GM13976 (cell line): ENCODE measurements at places on chromosomes 16 and 17.

- no peak for DNase-seq
Measured at GRCh38 chr17:62678214-62678919, 50.9 kb downstream of the MRC2 start.

DNA sequence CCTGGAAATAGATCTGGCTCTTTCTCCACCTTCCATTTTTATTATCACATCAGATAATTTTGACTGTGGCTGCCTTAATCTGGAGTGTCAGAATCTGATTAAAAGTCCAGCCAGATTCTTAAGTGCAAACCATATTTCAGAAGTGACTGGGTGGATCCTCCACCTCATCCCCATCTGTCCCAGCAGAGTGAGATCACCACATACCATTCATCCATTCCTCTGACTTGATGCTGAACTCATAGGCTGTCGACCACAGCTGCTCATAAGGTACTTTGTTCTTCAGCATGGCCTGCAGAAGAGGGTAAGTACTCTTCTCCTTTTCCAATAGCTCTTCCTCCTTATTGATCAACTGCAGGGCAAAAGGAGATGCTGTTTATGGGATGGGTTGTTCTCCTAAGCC is 53.5 kb downstream of the DNAH3 start:
- DNase-seq: no peak

- DNase-seq: no peak
Measured at GRCh38 chr17:67076290-67076689, 31.9 kb downstream of the CACNG1 start.

GRCh38 chr17:10112962-10113361 is 85.4 kb downstream of the GAS7 start:
- DNase-seq: no peak

GRCh38 chr17:52160136-52160567 is 1.6 kb upstream of the CA10 start:
- no peak for DNase-seq

DNA sequence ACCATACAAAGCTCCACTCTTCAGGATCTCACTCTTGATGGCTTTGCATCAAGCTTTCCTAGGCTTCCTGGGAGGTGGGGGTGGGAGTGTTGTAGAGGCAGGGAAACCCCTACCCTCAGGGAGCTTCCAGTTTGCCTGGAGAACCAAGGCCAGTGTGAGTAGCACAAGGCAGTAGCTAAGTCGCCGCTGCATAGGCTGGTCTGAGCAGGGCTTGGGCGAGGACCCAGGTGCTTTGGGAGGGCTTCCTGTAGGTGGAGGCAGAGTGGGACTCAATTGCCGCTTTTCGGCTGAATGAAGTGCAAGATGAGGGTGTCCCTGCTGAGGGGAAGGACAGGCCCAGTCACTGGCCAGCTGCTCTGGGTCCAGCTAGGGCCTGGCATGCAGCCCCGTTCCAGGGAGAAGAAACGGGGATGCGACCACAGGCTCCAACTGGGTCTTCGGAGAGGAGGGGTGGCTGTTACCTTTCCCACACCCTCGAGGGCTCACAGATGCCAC is 3.9 kb downstream of the CD79B start:
- no peak for DNase-seq

- no peak for DNase-seq
Measured at GRCh38 chr17:77399319-77399957, 258.7 kb downstream of the SEC14L1 start.

DNA sequence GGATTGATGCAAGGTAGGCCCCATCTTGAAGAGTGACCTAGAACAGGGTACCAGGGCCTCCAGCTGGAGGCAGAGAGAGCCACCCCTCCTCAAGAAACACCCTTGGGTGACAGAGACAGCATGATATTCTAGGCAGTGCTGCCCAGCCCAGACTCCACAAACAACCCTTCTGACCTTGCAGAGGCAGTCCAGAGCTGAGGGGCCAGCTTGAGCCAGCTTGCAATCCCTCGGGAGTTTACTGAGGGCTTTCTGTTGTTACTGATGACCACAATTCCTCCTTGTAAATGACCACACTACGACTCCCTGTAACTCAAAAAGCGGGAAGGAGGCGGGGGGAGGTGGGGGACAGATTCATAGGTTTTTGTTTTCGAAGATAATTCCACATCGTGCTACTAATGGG is 18.6 kb upstream of the MNT start:
- no peak for DNase-seq

DNA sequence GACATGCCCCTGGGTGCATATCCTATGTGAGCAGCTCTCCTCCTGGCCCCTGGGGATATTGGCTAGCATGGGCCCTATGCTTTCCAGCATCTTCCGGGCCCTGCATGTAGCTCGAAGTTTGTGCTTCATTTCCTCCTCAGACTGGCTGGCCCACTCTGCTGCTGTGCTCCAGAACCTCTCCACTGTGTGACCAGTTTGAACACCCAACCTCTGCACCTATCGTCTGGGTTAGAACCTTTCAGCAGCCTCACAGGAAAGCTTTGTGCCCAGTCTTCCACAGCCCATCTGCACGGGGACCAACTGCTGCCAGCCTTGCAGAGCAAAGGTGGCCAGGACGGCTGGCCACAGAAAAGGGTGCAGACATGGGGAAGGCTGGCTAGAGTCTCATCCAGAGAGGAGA is 10.2 kb upstream of the CLEC18B start:
- no peak for DNase-seq

- no peak for DNase-seq
Measured at GRCh38 chr17:67970783-67971182, 25.5 kb downstream of the C17orf58 start.

DNA sequence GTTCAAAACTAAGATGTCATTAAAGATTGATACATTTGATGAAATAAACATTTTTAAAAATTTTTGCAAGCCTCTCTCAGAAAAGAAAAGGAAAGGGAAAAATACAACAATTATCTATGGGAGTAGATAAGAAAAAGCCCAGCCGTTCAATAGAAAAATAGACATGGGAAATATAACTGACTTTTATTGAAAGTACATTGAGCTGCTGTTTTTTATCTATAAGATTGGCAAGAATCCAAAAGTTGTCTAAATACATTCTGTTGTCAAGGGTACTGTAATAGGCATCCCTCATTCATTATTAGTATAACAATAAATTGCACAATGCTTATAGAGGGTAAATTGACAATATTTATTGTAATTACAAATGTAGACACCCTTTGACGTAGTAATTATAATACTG is 38.4 kb upstream of the IRX6 start:
- DNase-seq: no peak

- peak; percentile 77 for DNase-seq
Measured at GRCh38 chr16:88681084-88681680, 5.1 kb downstream of the SNAI3 start.

GRCh38 chr16:19980632-19981265 is 92.9 kb downstream of the GPR139 start:
- no peak for DNase-seq

GRCh38 chr16:15052747-15053476 is 3.0 kb downstream of the NTAN1 start:
- DNase-seq: no peak

GRCh38 chr17:9028988-9029570 is 7.8 kb downstream of the NTN1 start:
- no peak for DNase-seq

DNA sequence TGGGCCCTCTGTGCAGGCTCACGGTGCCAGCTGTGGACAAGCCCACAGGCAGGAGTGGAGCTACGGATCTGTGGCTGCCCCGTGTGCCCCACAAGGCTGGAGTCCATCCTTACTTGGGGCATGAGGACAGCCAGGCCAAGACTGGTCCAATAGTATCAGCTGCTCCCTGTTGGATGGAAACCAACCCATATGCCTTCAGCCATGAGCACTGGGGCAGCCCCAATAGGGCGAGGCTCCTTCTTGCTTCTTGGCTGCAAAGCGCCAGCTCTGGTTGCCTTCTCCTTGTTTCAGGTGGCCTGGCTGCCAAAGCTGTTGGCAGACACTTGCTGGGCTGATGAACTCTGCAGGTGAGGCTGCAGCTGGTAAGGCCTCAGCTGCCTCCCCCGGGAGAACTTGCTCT is 188.0 kb downstream of the ENGASE start:
- no peak for DNase-seq

- no peak for DNase-seq
Measured at GRCh38 chr16:78796221-78796866, 696.9 kb downstream of the WWOX start.

GRCh38 chr17:81060416-81060815 is 25.5 kb downstream of the BAIAP2 start:
- no peak for DNase-seq

GRCh38 chr17:71869293-71869692 is 251.5 kb upstream of the SOX9 start:
- no peak for DNase-seq

DNA sequence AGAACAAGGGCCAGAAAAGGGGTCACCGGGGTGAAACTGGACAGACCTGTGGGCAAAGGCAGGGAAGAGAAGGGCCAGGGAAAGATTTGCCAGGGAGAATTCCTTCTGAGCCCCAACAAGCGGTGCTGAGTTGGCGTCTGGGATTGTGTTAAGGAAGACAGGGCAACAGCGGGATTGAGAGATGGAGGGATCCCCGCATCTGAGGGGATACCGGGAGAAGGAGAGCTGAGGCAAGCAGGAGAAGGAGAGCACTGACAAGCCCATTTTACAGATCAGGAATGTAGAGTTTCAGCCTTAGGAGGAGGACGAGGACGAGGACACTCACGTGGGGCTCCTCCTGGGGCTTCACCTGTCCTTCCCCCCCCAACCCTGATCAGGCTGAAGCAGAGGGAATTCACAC is 998 bp upstream of the ABCC3 start:
- no peak for DNase-seq

DNA sequence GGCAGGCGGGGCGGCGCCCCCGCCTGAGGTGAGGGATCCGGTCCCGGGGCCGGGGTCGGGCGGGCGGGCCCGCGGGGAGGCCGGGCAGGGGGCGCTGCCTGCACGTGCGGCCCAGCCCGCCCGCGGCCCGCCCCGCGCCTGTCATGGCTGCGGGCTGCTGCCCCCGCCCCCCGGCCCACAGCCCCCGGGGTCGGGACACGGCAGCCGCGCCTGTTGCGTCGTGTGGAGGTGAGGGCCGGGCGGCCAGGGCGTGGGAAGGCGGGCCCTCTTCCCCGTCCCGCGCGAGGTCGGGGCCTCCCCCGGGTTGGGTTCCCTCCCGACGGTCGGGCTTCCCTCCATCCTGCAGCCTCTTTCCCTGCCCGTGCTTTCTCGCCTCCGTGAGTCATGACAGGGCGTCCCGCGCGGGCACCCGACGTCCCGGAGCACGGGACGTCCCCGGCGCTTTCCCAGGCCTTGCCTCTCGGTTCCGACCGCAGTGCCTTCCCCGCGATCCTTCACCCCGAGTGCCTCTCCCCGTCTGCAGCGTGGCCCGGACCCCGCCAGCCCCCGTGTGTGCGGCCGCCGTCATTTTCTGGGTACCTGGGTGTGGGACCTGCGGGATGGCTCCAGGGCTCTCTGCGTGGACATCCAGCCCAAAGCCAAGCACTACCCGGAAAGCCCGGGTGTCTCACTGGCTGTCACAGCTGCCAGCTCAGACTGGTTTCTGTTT is 76.7 kb downstream of the CHD9 start:
- peak; percentile 76 for DNase-seq

DNA sequence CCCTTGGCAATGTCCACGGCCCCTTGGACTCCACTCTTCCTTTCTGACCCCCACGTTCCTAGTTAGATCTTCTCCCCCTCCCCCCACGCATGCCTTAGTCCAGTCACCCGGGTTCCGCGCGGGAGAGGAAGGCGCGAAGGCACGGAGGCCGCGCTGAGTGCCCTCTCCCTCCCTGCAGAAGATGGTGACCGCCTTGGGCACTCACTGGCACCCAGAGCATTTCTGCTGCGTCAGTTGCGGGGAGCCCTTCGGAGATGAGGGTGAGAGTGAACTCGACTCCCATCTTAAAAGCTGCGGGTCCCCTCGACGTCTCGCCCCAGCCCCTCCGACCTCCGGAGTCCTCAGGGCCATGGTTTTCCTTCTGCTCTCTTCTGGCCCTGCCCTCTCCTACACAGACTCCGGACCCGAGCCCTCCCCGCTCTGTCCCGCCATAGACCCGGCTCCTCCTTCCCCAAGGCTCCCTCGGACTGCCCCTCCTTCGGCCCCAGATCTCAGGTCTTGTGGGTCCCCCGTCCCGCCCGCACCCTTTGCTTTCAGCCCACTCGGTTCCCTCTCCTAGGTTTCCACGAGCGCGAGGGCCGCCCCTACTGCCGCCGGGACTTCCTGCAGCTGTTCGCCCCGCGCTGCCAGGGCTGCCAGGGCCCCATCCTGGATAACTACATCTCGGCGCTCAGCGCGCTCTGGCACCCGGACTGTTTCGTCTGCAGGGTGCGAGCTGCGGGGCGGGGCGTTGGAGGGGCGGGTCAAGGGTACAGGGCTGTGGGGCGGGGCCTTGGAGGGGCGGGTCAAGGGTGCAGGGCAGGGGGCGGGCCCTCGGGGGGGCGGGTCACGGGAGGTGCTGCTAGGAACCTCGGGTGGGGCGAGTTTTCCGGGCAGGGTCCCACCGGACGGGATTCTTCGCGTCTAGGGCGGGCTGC is 4.6 kb downstream of the TGFB1I1 start:
- peak; percentile 93 for DNase-seq

DNA sequence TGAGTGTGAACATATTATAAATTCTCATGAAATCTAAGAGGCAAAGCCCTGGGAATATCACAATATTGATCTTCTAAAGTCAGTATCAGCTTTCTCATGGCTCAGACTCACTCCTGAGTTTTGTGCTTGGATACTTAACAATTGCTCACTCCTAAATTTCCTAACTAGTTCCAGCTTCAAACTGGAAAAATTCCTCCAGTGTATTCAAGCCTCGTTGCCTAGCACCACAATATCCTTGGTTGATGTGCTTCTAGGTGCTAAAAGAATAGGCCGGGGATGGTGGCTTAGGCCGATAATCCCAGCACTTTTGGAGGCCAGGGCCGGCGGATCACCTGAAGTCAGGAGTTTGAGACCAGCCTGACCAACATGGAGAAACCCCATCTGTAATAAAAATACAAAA is 62.5 kb downstream of the XYLT1 start:
- no peak for DNase-seq

DNA sequence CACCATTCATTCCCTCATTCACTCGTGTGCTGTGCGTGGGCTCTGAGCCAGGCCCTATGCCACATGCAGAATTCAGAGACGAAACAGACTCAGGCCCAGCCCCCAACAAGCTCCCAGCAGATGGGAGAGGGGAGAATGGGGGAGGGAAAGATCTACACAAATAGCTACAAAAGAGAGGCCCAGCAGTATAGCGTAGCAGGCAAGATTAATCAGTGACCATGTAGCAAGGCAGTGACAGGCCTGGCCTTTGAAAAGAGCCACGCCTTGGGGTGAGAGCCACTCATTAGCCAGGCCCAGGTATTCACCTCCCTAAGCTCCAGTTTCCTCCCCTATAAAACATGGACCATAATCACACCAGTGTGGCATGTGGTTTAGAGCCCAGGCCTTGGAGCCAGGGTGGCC is 16.4 kb upstream of the KRT19 start:
- DNase-seq: no peak
